Vagina (tissue), 2 donors: ENCODE measurements at places on chromosomes 1 and 21. TPM values are rescaled to one million over a fixed set of nuclear protein-coding genes. Genes with fewer than 3 reads are reported as not detected.

- H3K4me3 ChIP-seq: no peak overlapping the region
- H3K27ac ChIP-seq: no peak overlapping the region
- no peaks in the 10 kb centered on the region for H3K4me1 ChIP-seq
- no peak for DNase-seq
- no peaks in the 10 kb centered on the region for H3K27me3 ChIP-seq
These were observed 121.8 kb upstream of the TNR start for GRCh38 chr1:175865041-175865766.

Gene SPATA6
- 30.4 TPM for total RNA-seq

Gene ITLN2
- total RNA-seq: 2.0 TPM

Gene PROK1
- total RNA-seq: 7.4 TPM

GRCh38 chr1:220889333-220889732 is 10.1 kb downstream of the HLX start:
- H3K4me1 ChIP-seq: peaks cover 18% of the 10 kb centered on the region
- DNase-seq: peak; percentile 65
- no peaks in the 10 kb centered on the region for H3K36me3 ChIP-seq

- H3K4me3 ChIP-seq: no peak overlapping the region
- no peaks in the 10 kb centered on the region for H3K27me3 ChIP-seq
- no peak overlapping the region for H3K27ac ChIP-seq
- no peaks in the 10 kb centered on the region for H3K4me1 ChIP-seq
- H3K36me3 ChIP-seq: no peaks in the 10 kb centered on the region
These were observed 52.3 kb upstream of the TIAM1 start for GRCh38 chr21:31396399-31396798.

GRCh38 chr1:176058686-176059085 is 148.4 kb downstream of the COP1 start:
- H3K4me1 ChIP-seq: no peaks in the 10 kb centered on the region
- no peaks in the 10 kb centered on the region for H3K27me3 ChIP-seq
- no peak overlapping the region for H3K27ac ChIP-seq
- no peaks in the 10 kb centered on the region for H3K36me3 ChIP-seq
- no peak overlapping the region for H3K4me3 ChIP-seq
- no peak for DNase-seq

GRCh38 chr1:39570477-39571177 is 6.0 kb downstream of the PABPC4 start:
- no peaks in the 10 kb centered on the region for H3K36me3 ChIP-seq
- H3K4me1 ChIP-seq: peaks cover 35% of the 10 kb centered on the region
- H3K27ac ChIP-seq: no peak overlapping the region
- no peak for DNase-seq
- H3K27me3 ChIP-seq: no peaks in the 10 kb centered on the region

DNA sequence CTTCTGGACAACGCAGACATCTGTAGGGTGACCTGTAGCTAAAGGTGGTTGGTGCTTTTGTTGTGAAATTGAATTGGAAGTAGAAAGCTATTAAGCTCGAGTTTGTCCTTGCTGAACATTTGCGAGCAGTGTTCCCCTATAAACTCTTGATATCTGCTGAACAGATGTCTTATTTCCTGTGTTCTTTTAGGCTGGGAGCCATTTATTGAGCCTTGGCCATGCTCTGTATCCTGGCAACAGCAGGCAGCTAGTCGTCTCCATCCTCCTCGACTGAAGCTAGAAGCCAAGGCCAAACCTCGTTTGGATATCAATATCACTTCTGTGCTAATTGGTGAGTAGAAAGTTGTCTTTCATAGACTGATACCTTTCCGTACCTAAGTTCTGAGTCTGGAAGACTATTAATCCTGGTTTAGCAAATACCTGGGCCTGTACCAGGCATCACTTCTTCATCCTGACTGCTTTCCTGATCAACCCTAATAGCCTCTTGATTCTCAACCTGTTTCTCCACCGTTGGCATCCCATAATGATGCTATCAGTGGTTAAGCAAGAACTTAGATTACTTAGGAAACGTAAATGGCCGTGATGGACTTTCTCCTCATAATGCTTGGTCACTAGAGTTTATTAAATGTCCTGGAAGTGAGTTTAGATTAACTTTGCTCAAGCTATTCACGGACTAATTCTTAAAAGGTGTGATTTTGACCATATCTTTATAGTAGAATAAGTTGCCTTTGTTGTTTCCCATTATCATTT is 103.4 kb downstream of the VPS13D start:
- H3K4me1 ChIP-seq: peaks cover 3% of the 10 kb centered on the region
- no peak overlapping the region for H3K4me3 ChIP-seq

DNA sequence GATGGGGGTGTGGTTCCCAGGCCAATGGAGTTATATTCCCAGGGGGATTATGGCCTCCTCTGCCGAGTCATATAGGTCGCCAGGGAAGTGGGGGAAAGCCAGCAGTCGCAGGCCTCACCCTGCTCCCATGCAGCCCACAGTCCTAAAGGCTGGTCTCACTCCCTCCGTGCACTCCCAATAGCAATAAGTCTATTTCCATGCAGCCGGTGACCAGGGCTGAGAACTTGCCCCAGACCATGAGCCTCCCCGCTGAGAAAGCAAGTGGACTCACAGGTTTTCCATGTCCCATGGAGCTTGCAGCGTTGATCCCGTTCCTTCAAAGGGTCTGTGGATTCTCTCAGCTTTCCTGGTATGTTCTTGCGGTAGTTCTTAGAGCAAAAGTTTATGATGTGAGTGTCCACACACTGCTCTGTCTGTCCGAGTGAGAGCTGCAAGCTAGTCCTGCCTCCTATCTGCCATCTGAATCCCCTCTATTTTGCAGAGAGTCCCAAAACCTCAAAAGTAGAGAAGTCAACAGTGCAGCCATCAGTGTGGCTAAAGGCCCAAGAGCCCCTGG is 81.7 kb upstream of the TMPRSS2 start:
- no peak overlapping the region for H3K27ac ChIP-seq
- no peaks in the 10 kb centered on the region for H3K27me3 ChIP-seq

- H3K36me3 ChIP-seq: no peaks in the 10 kb centered on the region
- no peak overlapping the region for H3K4me3 ChIP-seq
- H3K4me1 ChIP-seq: no peaks in the 10 kb centered on the region
- no peak overlapping the region for H3K27ac ChIP-seq
- peak; percentile 19 for DNase-seq
- no peaks in the 10 kb centered on the region for H3K27me3 ChIP-seq
These were observed 27.1 kb upstream of the CNIH3 start for GRCh38 chr1:224589006-224589405.

Gene LMOD1
- total RNA-seq: 107 TPM

Gene CSTB
- total RNA-seq: 173 TPM

Gene CHI3L2
- total RNA-seq: 5.6 TPM

GRCh38 chr1:206460836-206461426 is 9.3 kb upstream of the IKBKE start:
- H3K27ac ChIP-seq: peak overlapping the region; percentile 3
- peaks cover 36% of the 10 kb centered on the region for H3K4me1 ChIP-seq
- H3K36me3 ChIP-seq: no peaks in the 10 kb centered on the region
- no peak overlapping the region for H3K4me3 ChIP-seq
- H3K27me3 ChIP-seq: no peaks in the 10 kb centered on the region

DNA sequence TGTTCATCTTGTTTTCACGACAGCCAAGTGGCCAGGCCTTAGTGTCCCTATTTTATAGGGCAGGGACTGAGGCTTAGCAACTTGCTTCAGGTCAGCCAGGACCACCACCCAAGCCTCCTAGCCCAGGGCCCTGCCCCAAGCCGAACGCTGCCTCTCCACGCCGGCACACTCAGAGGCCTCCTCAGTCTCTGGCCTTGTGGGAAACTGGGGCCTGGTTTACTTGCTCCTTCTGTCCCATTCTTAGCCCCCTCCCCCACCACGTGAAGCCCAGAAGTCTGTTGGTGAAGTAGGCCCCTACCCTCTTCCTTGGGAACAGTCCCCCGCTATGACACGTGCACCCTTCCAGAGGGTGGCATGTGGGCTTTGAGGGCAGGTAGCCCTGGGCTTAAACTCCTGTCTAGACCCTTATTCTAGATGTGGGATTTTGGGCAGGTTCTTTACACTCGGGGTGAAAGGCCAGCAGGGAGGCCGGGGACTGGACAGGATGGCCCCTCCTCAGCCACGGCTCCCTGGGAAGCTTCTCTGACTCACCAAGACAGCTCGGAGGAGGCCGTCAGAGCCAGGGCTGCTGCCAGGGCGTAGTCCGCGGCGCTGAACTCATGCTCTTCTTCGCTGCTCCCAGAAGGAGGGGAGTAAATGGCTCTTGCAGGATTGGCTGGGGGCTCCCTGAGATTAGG is 4.3 kb downstream of the MYOM3 start:
- DNase-seq: no peak
- no peak overlapping the region for H3K27ac ChIP-seq
- no peaks in the 10 kb centered on the region for H3K36me3 ChIP-seq

DNA sequence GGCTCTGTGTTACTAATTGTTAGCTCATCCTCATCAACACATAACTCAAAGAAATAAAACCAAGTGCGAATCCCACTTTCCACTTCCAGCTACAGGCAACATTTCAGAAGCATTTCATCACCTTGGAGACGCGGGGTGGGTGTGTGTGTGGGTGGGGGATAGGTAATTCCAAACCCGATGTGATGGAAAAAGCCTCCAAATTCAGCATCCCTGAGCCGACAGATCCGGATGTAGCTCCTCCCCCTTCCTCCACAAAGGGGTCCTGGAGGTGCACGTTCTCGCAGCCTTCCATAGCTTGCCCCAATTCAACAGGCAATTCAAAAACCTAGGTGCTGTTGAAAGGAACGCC is 486 bp downstream of the HSPA13 start:
- peak overlapping the region; percentile 86 for H3K4me3 ChIP-seq
- peaks cover 29% of the 10 kb centered on the region for H3K4me1 ChIP-seq
- peak overlapping the region; percentile 84 for H3K27ac ChIP-seq
- no peaks in the 10 kb centered on the region for H3K27me3 ChIP-seq

- DNase-seq: peak; percentile 64
- no peaks in the 10 kb centered on the region for H3K4me1 ChIP-seq
- H3K27me3 ChIP-seq: no peaks in the 10 kb centered on the region
- no peaks in the 10 kb centered on the region for H3K36me3 ChIP-seq
These were observed 65.4 kb downstream of the NPHP4 start for GRCh38 chr1:5926686-5927435.

DNA sequence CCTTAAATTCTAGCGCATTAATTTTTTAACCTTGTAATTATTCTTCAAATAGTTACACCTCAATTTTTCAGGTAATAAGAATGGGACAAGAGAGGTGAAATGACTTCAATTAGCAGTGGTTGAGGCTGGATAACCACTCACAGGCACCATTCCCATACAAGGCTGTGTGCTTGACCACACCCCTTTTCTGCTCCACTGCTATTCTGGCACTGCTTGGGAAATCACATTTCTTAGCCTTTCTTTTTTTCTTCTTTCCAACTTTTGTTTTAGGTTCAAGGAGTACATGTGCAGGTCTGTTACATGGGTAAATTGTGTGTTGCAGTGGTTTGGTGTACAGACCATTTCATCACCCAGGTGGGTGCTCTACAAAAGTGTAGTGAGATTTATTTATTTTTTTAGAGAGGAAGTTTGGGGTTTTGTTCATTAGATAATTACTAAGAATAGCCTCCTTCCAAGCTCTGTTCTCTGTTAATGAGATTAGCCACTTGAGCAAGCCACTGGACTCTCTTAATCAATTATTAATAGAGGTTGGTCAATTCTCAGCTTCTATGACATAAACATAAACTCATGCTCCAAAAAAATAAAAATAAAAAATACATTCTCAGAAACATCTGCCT is 14.4 kb downstream of the ILDR2 start:
- H3K4me1 ChIP-seq: no peaks in the 10 kb centered on the region
- no peak overlapping the region for H3K27ac ChIP-seq
- H3K36me3 ChIP-seq: no peaks in the 10 kb centered on the region
- H3K27me3 ChIP-seq: no peaks in the 10 kb centered on the region
- no peak for DNase-seq

- no peak overlapping the region for H3K4me3 ChIP-seq
- peaks cover 75% of the 10 kb centered on the region for H3K4me1 ChIP-seq
- H3K27me3 ChIP-seq: no peaks in the 10 kb centered on the region
These were observed 2.9 kb upstream of the ZNF496 start for GRCh38 chr1:247334378-247335133.

Gene TRIM62
- total RNA-seq: 8.8 TPM

- no peak overlapping the region for H3K4me3 ChIP-seq
- no peak for DNase-seq
- H3K36me3 ChIP-seq: no peaks in the 10 kb centered on the region
These were observed 11.4 kb upstream of the MMEL1 start for GRCh38 chr1:2644171-2644570.

DNA sequence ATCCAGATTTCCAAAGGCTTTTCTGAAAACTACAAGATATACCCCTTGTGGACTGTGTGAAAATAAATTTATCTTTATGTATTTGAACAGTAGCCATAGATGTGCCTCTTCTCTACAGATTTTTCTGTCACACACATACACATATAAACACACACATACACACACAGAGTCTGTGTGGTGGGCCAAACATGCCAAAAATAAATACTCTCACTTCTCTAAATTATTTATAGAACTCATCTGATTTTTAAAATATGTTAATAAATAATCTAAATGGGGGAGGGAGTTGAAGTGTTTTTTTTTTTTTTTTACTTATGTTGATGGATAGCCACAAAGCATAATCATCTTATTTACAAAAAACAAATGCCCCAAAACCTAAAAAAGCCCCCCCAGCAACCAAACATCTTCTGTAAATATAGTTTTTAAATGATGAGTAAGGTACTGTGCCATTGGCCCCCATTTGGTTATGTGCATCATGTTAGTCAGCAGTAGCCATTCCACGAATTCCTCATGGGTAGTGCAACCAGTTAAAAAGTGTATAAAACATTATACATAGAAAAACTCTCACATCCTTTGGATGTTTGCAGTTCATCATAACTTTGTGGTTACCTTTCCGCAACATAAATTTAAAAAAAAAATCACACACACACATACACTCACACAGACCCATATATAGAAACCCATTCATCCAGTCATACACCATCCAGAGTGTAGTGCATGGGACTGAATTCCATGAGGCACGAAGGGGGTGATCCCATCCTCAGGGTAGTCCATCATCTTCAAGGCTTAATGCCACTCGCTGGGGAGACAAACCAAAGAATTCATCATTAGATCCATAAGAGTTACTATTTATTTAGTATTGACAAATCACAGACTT is 8.2 kb upstream of the MAGOH start:
- H3K36me3 ChIP-seq: no peaks in the 10 kb centered on the region
- no peak overlapping the region for H3K4me3 ChIP-seq
- no peak for DNase-seq
- H3K4me1 ChIP-seq: no peaks in the 10 kb centered on the region

- no peak for DNase-seq
- H3K4me3 ChIP-seq: no peak overlapping the region
- no peaks in the 10 kb centered on the region for H3K27me3 ChIP-seq
- H3K4me1 ChIP-seq: no peaks in the 10 kb centered on the region
These were observed 17.8 kb downstream of the THEM4 start for GRCh38 chr1:151891512-151891911.
